CD4-positive, alpha-beta T cell treated with Interleukin-1 beta for 1 hour (primary cell): ENCODE measurements at places on chromosomes 6 and 20.

DNA sequence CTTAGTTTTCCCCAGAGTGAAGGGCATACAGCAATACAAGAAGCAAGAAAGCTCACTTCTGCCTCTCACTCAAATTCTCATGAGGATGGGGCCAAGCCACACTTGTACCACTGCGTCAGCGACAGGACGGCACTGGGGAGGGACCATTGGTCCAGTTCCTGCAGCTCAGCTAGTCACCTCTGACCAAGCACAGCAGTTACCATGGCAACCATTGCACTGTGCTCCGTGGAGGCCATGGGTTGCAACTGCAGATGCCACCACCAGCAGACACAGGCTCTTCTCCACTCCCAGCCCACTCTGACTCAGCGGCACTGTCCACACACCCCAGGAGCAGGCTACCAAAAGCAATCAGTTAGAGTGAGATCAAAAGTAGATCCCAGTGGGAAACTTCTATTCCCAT is 441.1 kb upstream of the ARID1B start:
- no peak for DNase-seq

GRCh38 chr6:53293691-53294090 is 55.1 kb downstream of the ELOVL5 start:
- DNase-seq, result no peak

DNA sequence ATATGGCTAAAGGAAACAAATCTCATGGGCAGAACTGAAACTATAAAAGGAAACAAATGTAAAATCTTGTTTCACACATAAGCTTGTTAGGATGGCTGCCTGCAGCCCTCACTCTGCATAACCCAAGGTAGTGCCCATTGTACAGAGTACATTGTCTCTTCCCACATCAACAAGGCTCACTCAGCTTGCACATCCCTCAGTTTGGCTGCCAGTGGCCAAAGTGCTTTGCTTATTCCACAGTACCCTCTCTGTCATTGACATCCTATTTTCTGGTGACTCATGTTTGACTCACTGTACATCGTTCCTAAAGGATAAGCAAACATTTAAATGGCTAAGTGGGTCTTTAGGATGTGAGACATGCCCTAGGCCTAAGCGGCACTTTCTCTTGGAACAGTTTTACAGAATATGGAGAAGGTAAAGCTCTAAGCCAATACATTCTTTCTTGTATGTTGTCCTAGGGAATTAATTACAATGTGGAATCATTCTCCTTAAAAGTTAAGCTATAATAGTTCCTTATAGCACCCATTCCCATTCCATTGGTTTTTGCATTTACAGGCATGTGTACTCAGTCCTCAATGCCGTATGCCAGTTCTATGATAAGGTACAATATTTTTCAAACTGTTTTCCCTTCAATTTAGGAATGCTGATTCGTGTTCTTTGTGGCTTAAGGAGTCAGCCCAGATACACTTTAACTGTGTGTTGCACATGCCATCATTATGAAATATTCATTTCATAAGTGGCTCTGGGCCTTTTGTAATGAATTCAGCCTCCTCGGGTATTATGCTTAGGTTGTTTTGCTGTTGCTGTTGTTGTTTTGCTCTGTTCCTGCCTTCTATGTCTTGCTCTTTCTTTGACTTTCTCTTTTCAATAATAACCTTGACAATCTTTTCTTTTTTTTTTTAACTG is 5.5 kb downstream of the ANKEF1 start:
- no peak for DNase-seq

DNA sequence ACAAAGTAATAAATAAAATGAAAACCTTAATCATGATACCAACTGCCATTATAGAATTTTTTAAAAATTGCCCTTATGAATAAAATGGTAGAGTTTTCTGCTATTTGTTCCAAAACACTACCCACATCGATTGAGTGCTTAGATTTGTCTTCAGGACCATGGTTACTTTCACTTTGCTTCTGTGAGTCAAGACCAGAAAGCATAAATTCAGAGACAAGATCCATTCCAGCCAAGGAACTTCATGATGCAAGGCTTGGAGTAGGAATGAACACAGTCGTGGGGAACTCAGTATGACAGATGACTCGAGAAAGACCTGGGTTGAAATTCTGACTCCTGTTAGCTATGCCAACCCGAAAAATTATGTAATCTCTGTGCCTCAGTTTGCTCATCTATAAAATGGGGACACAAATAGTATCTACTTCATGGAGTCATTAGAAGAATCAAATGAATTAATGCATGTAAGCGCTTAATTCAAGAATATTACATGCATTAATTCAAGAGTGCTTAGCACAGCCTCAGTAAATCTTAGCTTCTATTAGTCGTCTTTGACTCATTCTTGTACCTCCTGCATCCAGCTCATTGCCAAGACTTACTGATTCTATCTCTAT is 72.5 kb upstream of the MYLIP start:
- DNase-seq, result no peak

DNA sequence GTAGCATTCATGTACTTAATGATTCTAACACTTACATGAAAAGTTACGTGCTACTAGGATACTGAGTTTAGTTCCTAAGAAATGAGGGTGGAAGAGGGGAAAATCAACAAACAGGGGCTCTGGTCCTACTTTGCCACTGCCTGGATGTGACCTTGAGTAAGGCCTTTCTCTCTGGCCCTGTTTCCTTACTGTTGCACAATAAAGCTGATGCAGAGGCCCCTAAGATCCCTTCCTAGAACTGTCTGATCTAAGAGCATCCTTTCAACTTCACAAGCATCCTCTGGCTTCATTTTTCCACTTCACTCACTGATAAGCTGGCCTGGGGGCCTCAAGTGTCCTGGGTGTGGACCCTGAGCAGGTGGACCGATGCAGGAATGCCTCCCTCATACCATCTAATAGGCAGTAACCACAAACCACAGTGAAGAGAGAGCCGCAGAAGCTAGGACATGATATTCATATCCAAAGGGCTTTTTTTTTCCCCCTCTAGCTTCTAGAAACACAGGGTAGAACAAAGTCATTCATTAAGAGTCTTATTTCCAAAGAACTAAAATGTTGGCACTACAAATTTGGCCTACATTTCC is 21.6 kb downstream of the FKBP1A start:
- no peak for DNase-seq
